ENCODE measurements at places on chromosomes 13 and 19.

- DNase-seq: peak; percentile 17
These were observed 79.9 kb upstream of the GSX1 start for GRCh38 chr13:27712421-27712820.

- DNase-seq: peak; percentile 66
These were observed 1.8 kb upstream of the CEACAM8 start for GRCh38 chr19:42596391-42597072.

- no peak for DNase-seq
These were observed 77.8 kb upstream of the RFC3 start for GRCh38 chr13:33740134-33740538.

DNA sequence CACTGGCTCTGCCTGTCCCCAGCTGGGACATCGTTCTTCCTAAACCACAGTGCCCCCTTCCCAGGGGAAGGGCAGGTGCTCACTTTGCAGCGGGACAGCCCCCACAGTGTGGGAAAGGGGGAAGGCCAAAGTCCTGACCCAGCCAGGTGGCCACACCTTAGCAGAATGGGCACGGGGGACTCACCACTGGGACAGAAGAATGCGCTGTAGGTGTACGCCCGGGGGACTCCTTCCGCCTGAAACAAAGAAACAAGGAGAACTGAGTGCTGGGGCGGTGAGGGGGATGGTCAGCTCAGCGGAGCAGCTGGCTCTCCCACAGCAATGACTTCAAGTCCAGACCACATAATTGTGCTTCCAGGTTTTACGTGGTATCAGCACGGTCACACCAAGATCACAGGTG, 49.4 kb downstream of the F2RL3 start:
- peak; percentile 5 for DNase-seq

DNA sequence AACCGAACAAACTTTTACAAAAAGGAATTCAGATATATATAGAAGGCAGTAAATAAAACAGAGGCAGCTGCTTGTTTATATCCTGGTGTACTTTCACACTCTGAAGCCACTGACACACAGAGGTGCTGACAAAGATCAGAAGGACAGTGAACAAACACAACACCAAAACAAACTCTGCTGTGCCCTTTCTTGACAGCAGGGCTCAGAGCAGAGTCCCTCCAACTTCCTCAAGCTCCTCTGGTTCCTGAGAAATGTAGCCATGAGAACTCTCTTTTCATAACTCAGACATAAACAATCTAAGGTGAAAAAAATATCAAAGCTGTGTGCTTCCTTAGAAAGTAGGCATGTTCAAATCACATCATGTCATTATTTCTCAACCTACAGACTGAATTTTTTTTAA, 1052.8 kb upstream of the SPRY2 start:
- no peak for DNase-seq

- DNase-seq: no peak
These were observed 1.9 kb upstream of the MADCAM1 start for GRCh38 chr19:494171-495080.

DNA sequence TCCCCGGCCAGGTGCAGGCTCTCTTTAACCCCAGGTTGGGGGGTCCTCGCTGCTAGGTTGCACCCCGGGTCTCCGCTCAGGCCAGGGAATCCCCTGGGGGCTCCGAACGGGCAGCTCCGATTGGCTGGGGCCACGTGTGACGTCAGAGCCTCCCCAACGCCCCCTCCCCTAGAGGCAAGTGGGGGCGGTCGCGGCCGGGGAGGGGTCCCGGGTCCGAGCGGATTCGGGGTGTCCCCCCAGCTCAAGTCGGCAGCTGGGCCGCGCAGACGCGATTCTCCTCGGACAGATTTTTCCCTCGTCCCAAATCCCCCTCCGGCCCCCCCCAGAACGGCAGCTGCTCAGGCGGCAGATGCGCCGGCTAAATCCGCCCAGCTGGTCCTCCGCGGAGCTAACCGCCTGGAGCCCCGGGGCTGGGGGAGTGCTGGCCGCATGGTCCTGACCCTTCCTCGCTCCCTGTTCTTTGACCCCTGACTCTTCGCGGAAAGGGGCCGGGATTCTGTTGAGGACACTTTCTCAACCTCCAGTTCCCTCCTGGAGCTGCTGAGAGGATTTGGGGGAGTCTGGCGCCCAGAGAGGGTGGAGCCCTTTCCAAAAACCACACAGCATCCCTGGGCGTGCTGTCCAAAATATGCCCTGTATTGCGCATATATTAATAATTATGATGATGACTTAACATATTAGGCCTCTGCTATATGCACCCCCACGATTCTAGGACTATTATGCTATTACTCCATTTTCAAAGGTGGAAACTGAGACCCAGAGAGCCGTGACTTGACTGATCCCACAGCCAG, 25.4 kb upstream of the SEMA6B start:
- DNase-seq: no peak

- no peak for DNase-seq
These were observed 29.0 kb upstream of the RNF17 start for GRCh38 chr13:24734950-24735349.

DNA sequence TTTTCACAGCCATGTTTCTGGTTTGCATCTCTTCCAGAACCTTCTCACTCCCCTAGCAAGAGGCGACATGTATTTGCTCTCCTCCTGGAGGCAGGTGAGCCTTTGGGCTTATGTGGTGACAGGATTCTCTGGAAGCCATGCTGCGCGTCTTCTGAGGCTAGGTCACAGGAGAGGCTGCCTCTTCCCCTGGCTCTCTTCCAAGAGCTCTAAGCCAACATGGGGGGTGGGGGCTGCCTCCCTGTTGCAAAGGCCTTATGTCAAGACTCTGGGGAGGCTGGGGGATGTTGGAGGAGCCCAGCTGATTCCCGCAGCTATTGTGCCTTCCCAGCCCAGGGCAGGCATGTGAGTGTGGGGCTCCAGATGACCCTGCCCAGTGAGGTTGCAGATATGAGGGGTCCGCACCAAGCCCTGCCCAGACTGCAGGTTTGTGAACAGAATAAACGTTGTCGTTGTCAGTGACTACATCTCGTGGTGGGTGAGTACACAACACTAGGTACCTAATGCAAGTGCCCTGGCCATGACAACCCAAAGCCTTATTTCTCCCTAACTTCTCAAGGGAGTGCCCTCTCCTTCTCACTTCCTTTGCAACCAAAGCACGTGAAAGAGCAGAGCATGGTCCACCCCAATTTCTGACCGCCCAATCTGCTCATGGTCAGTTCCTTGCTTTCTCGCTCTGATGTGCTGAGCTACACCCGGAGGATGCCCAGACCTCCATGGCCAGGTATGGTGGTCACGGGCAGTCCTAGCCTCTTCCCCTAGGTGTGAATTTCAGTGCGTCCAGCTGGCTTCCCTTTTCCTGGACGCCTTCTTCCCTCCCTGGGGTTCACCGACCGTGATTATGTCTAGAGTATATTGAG, 44.9 kb downstream of the TEX29 start:
- no peak for DNase-seq

- DNase-seq: peak; percentile 78
These were observed 26.3 kb downstream of the ZNF844 start for GRCh38 chr19:12090807-12091206.

DNA sequence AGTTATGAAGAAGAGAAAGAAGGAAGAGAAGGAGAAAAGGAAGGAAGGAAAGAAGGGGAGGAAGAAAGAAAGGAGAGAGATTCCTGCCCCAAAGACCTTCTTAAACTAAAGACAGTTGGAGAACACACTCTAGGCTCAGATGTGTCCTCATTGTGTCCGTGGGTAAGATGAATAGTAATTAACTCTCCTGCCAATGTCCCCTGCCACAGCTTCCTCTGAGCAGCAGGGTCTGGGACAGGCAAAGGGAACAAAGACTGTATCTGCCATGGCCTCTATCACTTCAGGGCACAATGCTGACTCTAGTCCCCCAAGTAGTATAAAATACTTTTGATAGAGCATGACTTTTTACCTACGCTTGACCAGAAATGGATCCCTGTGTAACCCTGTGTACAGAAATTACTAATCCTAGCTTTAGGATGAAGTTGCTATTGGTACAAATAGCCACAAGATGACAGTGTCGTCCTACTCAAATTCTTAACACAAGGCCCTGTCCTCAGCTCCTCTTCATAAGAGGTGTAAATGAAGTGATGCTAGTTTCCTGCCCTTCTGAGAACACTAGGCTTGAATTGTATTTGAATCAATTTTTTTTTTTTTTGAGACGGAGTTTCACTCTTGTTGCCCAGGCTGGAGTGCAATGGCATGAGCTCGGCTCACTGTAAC, 186.2 kb upstream of the GPR12 start:
- DNase-seq: peak; percentile 63

DNA sequence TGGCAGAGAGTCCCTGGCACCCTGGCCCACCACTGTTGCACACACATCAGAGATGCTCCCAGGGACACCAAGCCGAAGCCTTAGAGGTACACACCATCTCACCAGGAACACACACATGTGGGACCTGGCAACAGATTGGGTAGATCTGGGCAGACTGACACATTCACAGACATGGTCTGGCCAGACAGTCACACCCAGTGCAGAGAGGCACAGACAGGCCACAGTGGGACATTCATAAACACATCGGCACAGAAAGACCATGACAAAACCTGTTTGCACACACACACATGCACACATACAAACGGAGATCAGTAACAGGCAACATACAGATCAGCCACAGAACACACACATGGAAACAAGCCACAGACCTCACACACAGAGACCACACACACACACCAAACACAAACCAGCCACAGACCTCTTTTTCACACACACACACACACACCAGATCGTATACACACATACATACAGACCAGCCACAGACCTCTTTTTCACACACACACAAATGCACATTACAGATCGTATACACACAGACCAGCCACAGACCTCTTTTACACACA, 6.3 kb upstream of the JUNB start:
- DNase-seq: no peak

DNA sequence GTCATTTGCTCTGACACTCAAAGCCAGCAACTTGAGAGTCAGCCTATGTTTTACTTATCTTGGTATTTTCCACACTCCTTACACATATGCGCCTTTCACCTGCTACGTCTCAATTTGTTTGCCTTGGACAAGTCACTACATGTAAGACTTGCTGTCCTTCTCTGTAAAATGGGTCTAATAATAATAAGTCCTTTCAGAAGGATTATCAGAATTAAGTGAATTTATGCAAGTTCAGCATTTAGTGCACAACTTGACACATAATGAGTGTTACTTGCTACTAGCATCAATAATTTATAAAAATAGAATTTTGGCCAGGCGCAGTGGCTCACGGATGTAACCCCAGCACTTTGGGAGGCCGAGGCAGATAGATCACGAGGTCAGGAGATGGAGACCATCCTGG, 71.1 kb upstream of the UBL3 start:
- DNase-seq: no peak

- no peak for DNase-seq
These were observed 62.1 kb downstream of the ZNF737 start for GRCh38 chr19:20503476-20503875.

GRCh38 chr13:28077231-28077630, 23.1 kb downstream of the FLT3 start:
- DNase-seq: no peak

GRCh38 chr19:53581871-53582279, 43.9 kb downstream of the ZNF331 start:
- DNase-seq: no peak

DNA sequence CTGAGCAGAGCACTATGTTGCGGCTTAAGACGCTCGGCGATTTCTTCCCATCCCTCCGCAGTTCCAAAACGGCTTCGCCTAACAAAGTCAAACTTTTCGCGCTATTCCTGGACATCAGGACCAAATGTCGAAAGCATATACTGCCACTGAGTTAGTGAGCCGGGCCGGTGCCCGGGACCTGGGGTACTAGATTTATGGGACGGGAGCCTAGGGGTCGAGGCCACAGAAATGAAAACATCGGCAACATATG, 699 bp downstream of the RCBTB2 start:
- no peak for DNase-seq

GRCh38 chr19:18230941-18231734, 4.9 kb upstream of the PDE4C start:
- no peak for DNase-seq

- no peak for DNase-seq
These were observed 529 bp downstream of the LONP1 start for GRCh38 chr19:5719274-5719960.

DNA sequence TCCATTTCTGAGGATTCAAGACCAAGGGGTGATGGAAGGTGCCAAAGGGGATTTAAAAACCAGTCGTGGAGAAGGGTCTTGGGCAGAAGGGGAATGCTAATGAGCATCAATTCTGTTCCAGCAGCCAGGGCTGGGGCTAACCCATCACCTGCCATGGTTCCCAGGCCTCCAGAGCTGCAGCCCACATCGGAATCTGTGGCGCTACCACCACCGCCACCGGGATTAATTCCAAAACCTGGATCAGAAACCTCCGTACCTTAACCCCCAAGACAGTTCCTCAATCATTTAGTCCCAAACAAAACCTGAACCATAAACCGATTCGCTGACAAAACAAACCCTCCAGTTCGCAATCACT, 583 bp downstream of the ZNF615 start:
- DNase-seq: no peak

DNA sequence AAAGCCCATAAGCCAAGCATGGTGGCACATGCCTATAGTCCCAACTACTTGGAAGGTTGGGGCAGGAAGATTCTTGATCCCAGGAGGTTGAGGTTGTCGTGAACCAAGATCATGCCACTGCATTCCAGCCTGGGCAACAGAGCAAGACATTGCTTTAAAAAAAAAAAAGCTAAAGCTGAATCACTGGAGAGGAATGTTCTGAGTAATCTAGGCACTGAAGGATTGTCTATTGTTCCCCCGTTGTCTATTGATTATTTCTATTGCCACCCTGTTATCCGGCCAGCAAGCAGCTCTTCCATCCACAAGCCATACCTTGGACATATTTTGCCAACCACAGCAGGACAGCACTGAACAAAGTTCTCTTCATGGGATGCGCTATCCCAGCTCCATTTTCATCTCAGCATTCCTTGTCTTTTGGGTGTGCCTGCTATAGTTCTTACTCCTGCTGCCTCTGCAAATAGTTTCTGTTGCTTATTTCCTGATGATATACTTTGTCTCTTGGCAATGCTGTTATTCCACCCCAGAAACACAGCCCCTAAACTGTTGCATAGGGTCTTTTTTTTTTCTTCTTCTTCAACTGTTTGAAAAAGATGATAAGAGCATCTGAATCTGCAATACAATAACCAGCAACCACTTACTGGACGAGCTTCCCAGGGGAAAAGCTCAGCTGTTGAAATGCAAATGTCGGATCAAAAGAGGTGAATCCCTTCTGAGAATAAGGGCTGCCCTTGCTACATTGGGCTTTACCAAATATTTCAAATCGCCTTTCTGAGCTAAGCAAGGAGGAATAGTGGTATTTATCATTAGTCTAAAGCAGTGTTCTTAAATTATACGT, 22.2 kb upstream of the SIAH3 start:
- DNase-seq: no peak

- no peak for DNase-seq
These were observed 13.1 kb upstream of the TICAM1 start for GRCh38 chr19:4844348-4845179.

DNA sequence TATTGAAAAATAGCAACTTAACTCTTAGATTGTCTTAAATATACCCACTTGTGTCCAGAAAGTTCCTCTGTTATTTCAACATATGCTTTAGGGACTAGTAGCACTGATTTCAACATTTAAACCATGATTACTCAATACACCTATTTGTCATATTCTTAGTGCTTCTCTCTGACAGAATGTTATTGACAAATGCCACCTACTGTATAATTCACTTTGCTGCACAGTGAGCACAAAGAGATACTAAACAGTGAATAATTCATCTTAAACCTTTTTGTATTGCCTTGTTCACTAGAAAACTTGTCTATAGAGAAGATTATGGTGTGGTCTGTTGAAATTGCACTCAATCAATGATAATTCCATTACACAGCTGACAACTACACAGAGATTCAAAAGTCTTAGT, 692.6 kb downstream of the PCDH17 start:
- no peak for DNase-seq

GRCh38 chr13:76958841-76959432, 10.6 kb downstream of the ACOD1 start:
- no peak for DNase-seq
